Uterine smooth muscle cell (primary cell): ENCODE measurements at places on chromosomes 5 and 9. TPM values are rescaled to one million over a fixed set of nuclear protein-coding genes. Genes with fewer than 3 reads are reported as not detected.

Gene FOXD4
- total RNA-seq = 0.62 TPM in 1 of 2 replicates, not detected in the other

Gene BHMT
- total RNA-seq = not detected in 2 replicates

Gene FKBP15
- total RNA-seq = 17.5 and 27.3 TPM in 2 replicates

Gene CCL27
- 0.11 TPM in 1 of 2 replicates, not detected in the other for total RNA-seq

Gene HTR1A
- not detected in 2 replicates for total RNA-seq

Gene GLRA1
- not detected in 2 replicates for total RNA-seq
